ENCODE measurements at places on chromosomes 6 and 20.

- no peak for DNase-seq
Measured at GRCh38 chr20:38201356-38201755, 36.3 kb upstream of the TGM2 start.

DNA sequence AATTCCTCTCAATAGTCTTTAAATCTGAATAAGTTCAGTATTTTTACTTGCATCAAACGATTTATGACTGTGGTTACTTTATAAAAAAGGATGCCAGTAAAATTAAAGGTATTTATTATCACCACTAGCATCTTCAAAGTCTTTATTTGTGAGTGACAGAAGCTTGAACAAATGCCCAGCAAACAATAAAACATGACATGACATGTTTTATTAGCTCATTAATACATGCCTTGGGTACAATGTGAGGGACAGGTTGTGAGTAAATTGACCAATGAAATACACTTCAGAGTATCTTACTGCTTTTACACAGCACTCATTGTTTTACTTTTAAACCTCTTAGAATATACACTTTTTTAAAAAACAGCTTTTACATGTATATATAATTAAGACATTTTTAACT, 113.4 kb upstream of the BEND3 start:
- no peak for DNase-seq

DNA sequence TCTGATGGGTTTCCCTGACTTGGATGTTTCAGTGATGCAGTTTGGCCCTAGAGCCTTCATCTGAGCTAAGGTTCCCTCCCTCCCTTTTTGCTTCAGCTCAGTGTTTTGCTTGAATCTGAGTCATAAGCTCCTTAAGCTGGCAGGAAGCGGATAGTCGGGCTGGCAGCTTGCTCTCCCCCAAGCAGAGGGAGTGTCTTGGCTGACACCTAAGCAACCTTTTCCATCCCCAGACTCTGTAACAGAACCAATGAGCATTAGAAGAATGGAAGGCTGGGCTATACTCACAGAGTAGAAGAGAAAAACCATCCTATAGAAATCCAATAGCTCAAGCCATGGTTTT, 98.3 kb downstream of the HAO1 start:
- peak; percentile 89 for DNase-seq

DNA sequence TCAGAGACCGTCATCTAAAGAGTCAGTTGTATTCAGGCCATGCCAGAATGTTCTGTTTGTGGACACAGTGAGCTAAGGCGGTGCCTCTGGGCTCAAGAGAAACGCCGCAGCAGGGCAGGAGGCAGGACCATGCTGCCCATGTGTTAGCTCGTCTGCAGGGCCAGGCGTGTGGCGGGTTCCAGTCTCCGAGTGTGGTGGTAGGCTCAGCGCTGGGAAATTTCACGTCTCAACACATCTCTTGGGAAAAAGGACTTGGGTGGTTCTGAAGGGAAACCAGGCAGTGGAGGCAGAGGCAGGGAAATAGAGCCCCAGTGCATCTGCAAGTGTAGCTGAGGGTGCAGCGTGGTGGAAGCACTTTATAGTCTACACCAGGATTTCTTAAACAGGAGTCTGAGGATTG, 56.9 kb upstream of the TAGAP start:
- no peak for DNase-seq

DNA sequence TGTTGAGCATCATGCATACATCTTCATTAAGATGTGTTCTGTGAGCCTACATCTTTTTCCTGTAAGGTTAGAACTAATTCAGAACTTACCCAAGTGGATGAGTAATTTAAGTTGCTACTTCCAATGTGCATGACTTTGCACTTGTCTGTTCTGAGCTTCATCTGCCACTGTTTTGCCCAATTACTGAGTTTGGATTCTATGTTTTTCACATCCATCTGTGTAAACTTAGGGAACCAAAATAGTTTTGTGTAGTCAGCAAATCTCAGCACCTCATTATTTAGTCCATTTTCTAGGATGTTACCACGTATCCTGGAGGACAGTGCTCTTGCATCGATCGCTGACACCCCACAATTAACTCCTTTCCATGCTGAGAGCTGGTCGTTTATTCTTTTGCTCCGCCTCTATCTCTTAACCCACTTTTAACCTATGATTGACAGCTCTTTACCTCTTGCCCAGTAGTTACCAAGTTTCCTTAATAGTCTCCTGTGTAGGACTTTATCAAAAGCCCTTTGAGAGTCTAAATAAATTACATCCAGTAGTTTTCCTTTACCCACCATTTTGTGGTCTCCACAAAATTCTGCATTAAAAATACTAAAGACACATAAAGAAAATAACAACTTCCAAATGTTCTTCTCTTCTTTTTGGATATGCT, 44.2 kb upstream of the CITED2 start:
- no peak for DNase-seq

DNA sequence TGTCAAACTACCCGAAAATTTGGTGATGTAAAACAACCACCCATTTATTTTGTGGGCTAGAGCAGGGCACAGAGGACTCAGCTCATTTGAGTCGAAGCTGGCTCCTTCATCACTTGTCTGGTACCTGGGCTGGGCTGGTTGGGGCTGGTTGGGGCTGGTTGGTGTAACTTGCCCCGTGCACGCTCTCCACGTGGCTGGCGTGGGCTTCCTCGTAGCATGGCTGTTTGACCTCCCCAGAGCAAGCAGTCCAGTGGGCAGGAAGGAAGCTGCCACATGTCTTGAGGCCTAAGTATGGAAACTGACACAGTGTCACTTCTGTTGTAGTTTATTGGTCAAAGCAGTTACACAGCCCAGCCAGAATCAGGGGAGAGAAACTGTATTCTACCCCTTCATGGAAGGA, 27.1 kb downstream of the BCAS4 start:
- no peak for DNase-seq

DNA sequence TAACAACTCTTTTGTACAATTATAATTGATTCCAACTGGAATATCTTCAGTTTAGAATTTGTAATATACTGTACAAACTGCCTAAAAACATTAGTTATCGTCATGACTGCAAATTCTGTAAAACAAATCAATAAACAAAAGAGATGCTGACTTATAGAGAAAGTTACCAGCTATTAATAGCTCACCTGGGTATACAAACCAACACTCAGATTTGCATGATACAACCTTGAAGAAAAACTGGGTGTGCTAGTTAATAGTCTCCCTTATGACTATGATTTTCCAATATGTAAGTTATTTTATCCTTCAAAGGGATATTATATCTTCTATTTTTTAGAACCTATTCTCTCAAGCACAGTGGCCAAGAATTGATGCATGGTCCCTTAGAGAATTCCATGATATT, 698.5 kb downstream of the FRK start:
- no peak for DNase-seq

DNA sequence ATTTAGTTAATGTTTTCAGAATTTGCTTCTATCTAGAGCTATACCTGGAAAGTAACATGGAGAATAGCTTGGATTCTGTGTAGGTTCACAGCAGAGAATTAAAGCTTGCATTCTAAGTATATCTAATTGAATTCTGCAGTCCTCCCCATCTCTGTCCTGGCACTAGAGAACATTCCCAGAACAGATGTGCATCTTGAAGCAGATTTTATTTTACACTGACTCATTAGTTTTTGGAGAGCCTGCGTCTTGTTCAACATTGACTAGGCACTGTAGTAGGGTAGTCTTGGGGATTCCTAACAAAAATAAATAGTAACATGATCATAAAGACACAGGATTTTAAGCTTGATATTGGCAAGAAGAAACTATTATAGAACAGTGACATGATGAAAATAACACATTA, 36.2 kb upstream of the BAG2 start:
- no peak for DNase-seq

GRCh38 chr6:98452685-98453084, 381.7 kb upstream of the POU3F2 start:
- DNase-seq, result no peak

DNA sequence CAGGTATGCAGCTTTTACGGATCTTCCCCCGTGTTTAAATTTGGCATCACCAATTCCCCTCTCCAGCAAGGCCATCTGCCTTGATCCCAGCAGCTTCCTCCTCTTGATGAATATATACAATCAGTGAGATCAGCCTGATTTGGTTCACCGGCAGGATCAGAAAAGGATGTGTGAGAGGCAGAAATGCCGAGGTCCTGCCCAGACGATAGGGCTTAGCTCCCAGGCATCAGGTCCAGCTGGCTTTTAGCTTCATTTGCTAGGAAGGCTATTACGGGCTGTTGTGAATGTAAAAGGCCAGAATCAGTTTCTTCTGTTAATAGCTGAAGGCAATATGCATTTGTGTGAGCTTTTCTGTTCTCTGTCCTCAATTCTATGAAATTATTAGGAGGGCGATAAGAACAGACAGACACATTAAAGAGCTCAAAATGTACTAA, 372.8 kb downstream of the BTBD9 start:
- no peak for DNase-seq

- DNase-seq, result no peak
Measured at GRCh38 chr6:129551486-129551885, 158.5 kb downstream of the ARHGAP18 start.

DNA sequence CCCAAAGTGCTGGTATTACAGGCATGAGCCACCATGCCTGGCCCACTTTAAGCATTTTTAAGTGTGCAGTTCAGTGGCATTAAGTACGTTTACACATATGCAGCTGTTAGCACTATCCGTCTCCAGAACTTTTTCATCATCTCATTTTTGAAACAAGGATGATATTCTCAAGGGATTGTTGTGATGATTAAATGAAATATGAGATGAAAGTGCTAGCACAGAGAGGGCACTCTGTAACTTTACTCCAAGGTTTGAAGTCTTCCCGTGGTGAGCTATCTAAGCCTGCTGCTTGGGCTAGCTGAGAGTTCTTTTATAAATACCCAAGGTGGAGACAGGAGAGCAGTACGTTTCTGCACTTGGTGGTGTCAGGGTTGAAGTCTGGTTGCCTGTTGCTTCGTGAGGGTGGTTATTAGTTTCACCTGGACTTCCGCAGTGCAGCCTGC, 6.6 kb downstream of the TM9SF4 start:
- no peak for DNase-seq

DNA sequence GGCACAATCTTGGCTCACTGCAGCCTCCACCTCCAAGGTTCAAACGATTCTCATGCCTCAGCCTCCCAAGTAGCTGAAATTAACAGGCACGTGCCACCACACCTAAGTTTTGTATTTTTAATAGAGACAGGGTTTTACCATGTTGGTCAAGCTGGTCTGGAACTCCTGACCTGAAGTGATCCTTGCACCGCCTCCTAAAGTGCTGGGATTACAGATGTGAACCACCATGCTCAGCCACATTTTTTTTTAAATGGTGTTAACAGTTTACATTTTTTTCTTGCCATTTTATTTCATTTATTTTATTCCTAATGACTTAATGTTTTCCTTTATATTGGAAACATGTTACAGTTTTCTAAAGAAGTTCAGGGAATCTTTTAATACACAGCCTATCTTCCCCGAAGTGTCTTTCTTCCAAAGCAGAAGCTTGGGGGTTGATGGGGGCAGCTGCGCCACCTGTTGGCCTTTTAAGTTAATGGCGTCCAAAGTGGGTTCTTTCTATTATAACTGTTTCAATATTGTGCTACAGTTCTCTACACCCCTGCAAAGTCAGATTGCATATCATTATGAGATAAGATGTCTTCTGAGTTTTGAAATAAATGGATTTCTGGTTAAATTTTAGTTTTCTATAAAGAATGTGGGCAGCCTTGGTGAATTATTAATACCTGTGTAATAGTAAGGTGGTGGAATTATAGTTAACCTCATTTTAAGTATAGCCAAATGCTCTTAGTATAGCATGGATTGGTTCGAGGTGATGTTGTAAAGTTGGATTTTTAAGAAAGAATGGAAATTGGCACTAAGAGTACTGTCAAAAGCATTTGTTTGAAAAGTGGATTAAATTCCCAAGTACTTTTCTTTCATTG, 42.0 kb upstream of the PLCG1 start:
- no peak for DNase-seq

DNA sequence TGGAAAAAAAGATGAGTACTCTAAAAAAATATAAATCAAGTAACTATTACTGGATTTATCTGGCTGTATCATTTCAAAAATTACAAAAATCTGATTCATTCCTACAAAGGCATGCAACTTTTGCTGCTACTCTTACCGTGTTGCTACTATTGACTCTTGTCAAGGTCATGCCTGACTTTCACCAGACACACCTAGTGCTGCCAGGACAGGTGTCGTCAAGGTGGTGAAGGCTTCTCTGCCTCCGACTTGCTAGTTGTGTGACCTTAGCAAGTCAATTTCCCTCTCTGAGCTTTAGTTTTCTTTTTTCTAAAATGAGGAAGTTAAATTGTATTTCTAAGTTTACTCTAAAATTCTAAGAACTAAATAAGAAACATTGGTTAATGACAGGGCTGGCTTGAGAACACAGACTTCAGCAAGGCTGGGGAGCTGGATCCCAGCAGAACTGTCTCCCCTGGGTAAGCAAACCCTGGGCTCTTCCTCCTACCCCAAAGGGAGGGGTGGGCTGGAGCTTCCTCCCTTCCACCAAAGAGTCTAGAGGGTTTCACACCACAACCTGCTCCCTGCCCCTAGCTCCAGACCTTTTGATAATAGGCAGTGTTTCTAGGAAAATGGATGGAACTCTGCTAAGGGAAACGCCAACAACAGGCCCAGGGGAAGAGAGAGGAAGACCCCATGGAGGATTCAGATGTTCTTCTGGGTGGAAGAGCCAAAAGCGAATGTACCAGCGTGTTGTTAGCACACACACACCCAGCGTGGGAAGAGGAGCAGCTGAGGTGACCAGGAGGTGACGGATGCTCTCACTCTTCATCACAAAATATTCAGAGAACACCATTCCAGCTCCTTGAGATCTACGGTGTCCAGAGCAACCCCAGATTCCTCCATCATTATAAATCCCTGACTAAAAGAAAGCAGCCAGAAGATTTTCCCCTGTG, 47.9 kb upstream of the CITED2 start:
- no peak for DNase-seq

DNA sequence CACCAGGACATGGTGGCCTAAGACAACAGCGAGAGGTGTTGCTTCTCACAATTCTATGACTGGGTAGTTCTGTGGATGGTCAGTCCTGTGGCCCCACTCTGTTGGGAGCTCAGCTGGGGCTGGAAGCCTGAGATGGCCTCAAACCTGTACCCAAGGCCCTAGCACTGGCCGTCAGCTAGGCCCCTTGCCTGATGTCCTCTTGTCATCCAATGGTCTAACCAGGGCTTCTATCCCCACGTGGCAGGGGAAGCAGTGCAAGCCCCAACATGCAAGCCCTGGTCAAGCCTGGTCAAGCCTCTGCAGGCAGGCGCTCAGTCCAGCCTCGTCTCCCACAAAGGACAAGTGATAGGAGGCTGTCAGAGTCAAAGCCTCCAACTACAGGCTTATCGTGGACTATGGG, 196.5 kb upstream of the CST7 start:
- DNase-seq, result no peak

DNA sequence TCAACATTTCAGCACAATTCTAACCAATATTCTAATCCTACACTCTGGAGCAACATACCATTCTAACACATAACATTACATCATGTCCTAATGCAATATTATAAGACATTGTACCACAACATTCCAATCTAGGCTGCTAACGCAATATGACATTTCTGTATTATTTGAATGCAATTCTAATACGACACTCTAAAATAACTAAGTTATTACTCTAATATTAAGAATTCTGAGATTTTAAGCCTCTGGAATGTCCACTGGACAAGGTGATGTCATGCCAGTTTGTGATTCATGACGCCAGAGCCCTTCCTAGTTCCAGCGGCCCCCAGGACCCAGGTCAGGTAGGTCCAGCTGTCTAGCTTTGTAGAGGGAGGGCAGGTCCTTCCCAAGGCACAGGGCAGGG, 69.7 kb upstream of the SIRPA start:
- DNase-seq, result no peak

GRCh38 chr6:36616893-36617521, 22.8 kb downstream of the SRSF3 start:
- no peak for DNase-seq

Data from pulmonary artery endothelial cell (primary cell).